ENCODE measurements at places on chromosomes 1 and 21.

- no peak for DNase-seq
- H3K27me3 ChIP-seq: no peaks in the 10 kb centered on the region
- H3K36me3 ChIP-seq: no peaks in the 10 kb centered on the region
- peaks cover 37% of the 10 kb centered on the region for H3K4me1 ChIP-seq
- peak overlapping the region; percentile 39 for H3K27ac ChIP-seq
These were observed 1.4 kb upstream of the MAN1C1 start for GRCh38 chr1:25615172-25615541.

- H3K36me3 ChIP-seq: no peaks in the 10 kb centered on the region
- no peak overlapping the region for H3K27ac ChIP-seq
- H3K4me3 ChIP-seq: no peak overlapping the region
These were observed 128.8 kb downstream of the RRAGC start for GRCh38 chr1:38730511-38731397.

- peaks cover 51% of the 10 kb centered on the region for H3K4me1 ChIP-seq
- peaks cover 18% of the 10 kb centered on the region for H3K36me3 ChIP-seq
- H3K27me3 ChIP-seq: no peaks in the 10 kb centered on the region
- no peak overlapping the region for H3K27ac ChIP-seq
These were observed 38.4 kb downstream of the CDC42 start for GRCh38 chr1:22090867-22091266.

GRCh38 chr1:10529091-10529490, 54.3 kb downstream of the PEX14 start:
- peak overlapping the region; percentile 12 for H3K4me3 ChIP-seq
- H3K4me1 ChIP-seq: peaks cover 26% of the 10 kb centered on the region
- no peaks in the 10 kb centered on the region for H3K27me3 ChIP-seq
- H3K36me3 ChIP-seq: no peaks in the 10 kb centered on the region
- no peak for DNase-seq

DNA sequence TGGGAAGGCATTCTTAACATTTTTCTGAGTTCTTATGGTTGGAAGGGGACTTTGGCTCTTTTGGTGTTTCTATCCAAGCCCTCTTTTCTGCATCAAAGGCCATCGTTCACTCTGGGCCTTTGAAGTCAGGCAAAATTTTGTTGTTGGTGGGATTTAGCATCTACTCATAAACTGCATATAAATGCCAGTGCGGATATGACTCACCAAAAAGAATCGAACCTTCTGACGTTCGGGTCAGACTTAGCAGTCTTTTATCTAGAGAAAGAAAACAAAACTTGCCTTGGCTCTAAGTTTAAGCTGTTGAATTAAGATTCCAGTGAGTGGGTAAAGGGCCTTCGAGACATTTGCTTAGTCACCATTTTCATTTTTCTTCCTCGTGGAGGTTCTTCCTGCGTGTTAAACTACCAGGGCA, 51.4 kb downstream of the EVA1C start:
- peaks cover 37% of the 10 kb centered on the region for H3K36me3 ChIP-seq
- H3K27ac ChIP-seq: peak overlapping the region; percentile 86
- H3K4me3 ChIP-seq: peak overlapping the region; percentile 36
- H3K27me3 ChIP-seq: no peaks in the 10 kb centered on the region
- H3K4me1 ChIP-seq: peaks cover 34% of the 10 kb centered on the region

DNA sequence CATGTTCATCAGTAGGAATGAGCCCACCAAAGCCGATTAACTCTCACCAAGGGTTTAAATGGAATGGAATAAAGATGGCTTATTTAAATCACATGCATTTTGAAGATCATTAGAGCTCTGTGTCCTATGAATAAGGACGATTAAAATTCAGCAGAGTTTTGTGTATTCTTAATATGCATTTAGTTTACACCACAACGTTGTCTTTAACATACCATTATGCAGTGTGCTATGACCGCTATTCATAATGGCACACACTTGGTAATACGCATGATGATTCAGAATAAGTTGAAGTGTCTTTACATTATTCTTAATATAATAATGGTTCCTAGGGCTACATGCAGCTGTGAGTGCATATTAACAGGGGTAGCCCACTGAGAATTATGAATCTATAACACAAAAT, 190.7 kb downstream of the PTBP2 start:
- DNase-seq: no peak
- no peaks in the 10 kb centered on the region for H3K27me3 ChIP-seq
- H3K36me3 ChIP-seq: no peaks in the 10 kb centered on the region
- H3K4me3 ChIP-seq: no peak overlapping the region

GRCh38 chr1:241992734-241993133, 6.2 kb downstream of the MAP1LC3C start:
- no peaks in the 10 kb centered on the region for H3K36me3 ChIP-seq
- no peak for DNase-seq
- no peaks in the 10 kb centered on the region for H3K27me3 ChIP-seq
- H3K4me3 ChIP-seq: no peak overlapping the region
- H3K4me1 ChIP-seq: no peaks in the 10 kb centered on the region

DNA sequence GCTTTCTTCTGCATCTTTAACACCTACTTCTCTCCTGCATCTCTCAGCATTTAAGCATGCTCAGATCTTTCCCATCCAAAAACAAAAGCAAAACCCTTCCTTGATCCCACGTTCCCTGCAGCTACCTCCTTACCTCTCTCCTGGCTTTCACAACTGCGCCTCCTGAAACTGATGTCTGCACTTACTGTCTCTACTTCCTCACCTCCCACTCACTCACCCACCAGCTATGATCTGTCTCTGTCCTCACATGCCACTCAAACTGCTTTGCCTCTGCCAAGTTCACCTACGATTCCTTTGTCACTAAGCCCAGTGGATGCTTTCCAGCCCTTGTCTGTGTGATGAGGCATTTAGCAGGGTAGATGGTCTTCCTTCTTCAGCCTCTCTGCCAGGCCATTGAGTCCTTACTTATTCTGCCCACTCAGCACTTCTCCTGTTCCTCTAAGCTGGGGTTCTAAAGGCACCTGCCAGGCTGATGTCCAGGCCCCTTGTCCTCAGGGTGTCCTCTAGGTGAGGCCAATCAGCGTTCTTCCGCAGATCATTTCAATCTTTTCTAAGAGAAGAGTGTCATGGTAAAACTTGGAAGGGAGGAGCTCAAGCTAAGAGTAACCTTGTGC, 10.0 kb upstream of the GJB3 start:
- no peak overlapping the region for H3K4me3 ChIP-seq
- no peaks in the 10 kb centered on the region for H3K27me3 ChIP-seq
- H3K27ac ChIP-seq: no peak overlapping the region
- H3K36me3 ChIP-seq: no peaks in the 10 kb centered on the region
- no peaks in the 10 kb centered on the region for H3K4me1 ChIP-seq

DNA sequence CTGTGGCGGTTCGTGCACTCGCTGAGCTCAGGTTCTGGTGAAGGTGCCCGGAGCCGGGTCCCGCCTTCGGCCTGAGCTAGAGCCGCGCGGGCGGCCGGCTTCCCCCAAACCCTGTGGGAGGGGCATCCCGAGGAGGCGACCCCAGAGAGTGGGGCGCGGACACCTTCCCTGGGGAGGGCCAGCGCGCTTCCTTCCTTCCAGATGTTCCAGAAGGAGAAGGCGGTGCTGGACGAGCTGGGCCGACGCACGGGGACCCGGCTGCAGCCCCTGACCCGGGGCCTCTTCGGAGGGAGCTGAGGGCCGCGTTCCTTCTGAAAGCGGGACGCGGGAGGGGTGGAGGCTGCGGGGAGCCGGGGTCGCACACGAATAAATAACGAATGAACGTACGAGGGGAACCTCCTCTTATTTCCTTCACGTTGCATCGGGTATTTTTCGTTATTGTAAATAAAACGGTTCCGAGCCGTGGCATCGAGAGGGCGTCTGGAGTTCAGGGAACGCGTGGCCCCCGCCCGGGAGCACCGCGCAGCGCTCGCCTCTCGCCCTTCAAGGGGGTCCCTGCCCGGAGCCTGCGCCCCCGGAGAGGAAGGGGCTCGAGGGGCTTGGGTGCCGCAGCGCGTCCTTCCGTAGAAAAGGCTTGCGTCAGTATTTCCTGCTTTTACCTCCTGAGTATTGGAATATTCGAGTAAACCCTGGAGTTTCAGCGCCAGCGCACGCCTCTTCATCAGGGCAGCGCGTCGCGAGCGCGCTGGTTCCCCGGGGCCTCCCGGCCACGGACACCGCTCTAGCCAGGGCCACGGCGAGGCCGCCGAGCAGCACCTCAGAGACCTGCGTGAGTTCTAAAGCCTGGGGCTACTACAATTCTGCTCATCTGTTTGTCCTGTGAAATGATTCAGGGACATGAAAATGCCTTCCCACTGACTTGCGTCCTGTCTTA, 11.5 kb downstream of the YBEY start:
- no peaks in the 10 kb centered on the region for H3K27me3 ChIP-seq
- no peak overlapping the region for H3K27ac ChIP-seq
- no peaks in the 10 kb centered on the region for H3K36me3 ChIP-seq
- H3K4me3 ChIP-seq: peak overlapping the region; percentile 75
- no peak for DNase-seq
- H3K4me1 ChIP-seq: peaks cover 5% of the 10 kb centered on the region

DNA sequence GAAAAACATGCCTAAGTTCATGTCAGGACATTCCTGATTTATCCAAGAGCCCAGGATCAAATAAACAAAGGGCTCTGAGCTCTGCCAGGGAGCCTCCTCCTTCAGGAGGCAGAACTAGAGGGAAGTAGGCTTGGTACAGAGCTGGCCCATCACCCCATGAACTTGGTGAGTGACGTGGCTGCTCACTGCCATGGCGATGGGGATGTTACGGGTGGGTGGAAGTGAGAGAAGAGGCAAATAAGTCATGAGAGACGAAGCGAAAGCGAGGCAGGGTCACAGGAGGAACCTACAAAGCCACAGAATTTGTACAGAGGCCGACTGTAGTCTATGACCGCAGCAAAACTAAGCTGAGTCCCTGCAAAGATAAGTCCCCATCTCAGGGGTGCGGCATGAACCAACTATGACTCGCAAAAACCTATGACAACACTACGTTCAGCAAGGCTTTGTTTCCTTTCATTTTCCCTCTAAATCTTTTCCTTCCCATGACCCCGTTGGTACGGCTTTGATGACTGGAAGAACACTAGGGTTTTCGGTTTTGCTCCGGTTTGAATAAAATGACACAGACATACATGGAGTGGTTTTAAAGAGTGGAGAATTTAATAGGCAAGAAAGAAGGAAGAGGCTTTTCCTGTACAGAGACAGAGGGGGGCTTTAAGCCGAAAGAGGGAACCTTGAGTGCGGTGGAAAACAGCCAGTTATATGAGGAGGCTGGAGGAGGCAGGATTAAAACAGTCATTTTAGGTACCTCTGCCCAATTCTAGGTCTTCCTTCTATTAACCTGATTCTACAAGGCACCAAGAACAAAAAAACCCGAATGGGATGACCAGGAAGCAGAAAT, 74.1 kb downstream of the CD46 start:
- H3K4me1 ChIP-seq: peaks cover 39% of the 10 kb centered on the region
- no peaks in the 10 kb centered on the region for H3K27me3 ChIP-seq
- H3K4me3 ChIP-seq: peak overlapping the region; percentile 80
- no peak for DNase-seq
- H3K27ac ChIP-seq: peak overlapping the region; percentile 99
- H3K36me3 ChIP-seq: no peaks in the 10 kb centered on the region

DNA sequence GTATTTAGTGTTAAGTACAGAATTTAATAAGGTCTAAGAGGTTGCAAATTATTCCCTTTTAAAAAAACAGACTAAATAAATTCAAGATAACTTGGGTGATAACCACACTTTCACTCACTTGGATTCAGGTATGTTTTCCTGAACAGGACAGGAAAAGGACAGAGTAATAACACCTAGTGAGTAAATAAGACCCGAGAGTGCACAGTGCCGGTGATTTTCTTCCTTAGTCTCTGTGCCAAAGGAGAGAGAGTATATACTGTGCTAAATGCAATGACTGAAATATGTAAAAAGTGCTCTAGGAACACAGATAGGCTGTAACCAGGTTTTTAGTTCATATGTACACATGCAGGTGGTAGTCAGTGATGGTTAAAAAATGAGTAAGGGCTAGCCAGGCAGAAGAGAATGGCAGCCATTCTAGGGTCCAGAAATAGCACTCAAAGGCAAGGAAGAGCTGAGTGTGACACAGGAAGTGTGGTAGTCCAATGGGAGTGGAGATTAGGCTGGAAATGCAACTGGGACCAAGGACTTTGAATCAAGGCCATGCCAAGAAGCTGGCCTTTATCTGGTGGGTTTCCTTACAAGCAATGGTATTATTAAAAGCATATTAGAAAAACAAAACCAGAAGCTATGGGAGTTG, 58.1 kb downstream of the NRIP1 start:
- H3K27me3 ChIP-seq: no peaks in the 10 kb centered on the region
- H3K27ac ChIP-seq: no peak overlapping the region
- peaks cover 11% of the 10 kb centered on the region for H3K4me1 ChIP-seq
- H3K36me3 ChIP-seq: no peaks in the 10 kb centered on the region
- no peak for DNase-seq

- no peak overlapping the region for H3K4me3 ChIP-seq
- DNase-seq: no peak
- H3K27me3 ChIP-seq: no peaks in the 10 kb centered on the region
These were observed 91.0 kb downstream of the PTPN14 start for GRCh38 chr1:214460304-214460916.

DNA sequence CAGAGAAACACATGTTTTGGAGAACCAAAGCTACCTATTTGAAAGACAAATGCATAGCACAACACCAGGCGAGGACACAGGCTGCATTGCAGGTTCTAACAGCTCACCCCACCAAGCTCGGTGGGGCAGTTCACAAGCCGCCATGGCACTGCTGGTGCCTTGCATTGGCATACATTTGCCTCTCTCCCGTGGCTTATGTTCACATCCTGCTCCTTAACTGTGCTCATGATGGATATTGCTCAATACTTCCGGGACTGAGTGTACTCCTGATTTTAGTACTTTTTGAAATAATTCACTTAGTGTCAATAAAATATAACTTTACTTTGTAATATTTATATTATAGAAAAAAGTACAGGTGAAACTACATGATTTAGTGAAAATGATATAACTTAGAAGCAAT, 1187.4 kb upstream of the NCAM2 start:
- H3K27me3 ChIP-seq: no peaks in the 10 kb centered on the region
- H3K4me3 ChIP-seq: no peak overlapping the region
- no peaks in the 10 kb centered on the region for H3K4me1 ChIP-seq
- no peak for DNase-seq

DNA sequence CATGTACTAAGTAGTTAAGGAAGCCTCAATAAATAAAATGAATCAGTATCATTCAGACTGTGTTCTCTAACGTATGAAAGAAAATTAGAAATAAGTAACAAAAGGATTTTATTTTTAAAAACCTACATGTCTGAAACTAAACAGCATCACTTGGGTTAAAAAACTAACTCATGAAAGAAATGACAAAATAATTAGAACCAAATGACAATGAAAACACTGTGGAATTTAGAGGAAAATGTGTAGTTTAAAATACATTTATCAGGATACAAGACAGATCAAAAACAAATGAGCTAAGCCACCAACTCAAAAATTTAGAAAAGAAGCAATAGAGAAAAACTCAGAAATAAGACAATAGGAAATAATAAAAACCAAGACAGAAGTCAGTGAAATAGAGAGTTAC, 108.7 kb downstream of the TENT5C start:
- peaks cover 4% of the 10 kb centered on the region for H3K4me1 ChIP-seq
- no peaks in the 10 kb centered on the region for H3K27me3 ChIP-seq
- no peaks in the 10 kb centered on the region for H3K36me3 ChIP-seq
- H3K4me3 ChIP-seq: no peak overlapping the region
- H3K27ac ChIP-seq: no peak overlapping the region

DNA sequence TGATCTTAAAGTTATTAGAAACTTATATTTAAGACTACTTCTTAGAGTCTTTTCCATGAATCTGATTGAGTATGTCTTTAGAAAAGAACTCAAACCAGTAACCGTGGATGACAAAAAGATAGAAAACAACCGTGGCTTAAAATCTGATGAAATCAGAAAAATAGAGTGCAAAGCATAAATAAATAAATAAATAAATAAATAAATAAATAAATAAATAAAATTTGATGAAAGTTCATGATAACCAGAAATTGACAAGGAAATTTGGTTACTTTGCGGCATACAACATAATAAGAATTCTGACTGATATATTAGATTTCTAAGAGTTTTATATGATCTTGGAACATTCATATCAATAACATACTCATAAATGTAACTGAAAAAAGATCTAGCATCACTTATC, 152.1 kb downstream of the AK5 start:
- H3K4me1 ChIP-seq: no peaks in the 10 kb centered on the region
- H3K27me3 ChIP-seq: no peaks in the 10 kb centered on the region
- no peak overlapping the region for H3K27ac ChIP-seq
- no peak for DNase-seq
- no peak overlapping the region for H3K4me3 ChIP-seq

Data from thoracic aorta (tissue), 2 donors.